ENCODE measurements at places on chromosomes 2 and 18. TPM values are rescaled to one million over a fixed set of nuclear protein-coding genes. Genes with fewer than 3 reads are reported as not detected.

LDLRAD4 gene
- total RNA-seq = 107 TPM

DSC2 gene
- 29.1 TPM for total RNA-seq

IL37 gene
- total RNA-seq = not detected

EPB41L3 gene
- total RNA-seq = 182 TPM

PLEKHB2 gene
- 107 TPM for total RNA-seq

DNA sequence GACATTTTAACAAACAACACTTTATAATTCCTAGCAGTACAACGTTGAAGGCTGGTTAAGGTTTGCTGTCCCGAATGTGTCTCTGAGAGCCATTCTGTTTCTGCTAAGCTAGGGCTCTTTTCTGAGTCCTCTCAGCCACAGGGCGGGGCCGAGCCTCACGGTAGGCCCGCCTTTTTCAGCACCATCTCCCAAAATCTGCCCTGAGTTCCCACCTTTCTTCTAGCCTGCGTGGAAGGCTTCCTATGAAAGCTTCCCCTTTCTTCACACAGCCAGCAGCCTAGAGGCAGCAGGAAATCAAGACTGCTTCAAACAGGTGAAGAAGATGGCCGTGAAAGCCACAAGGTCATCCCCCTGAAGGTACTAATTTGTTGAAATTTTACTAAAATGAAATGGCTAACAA, 255.5 kb downstream of the CDH2 start:
- H3K4me3 ChIP-seq = no peak overlapping the region
- H3K4me1 ChIP-seq = peaks cover 3% of the 10 kb centered on the region
- no peak overlapping the region for H3K27ac ChIP-seq
- no peaks in the 10 kb centered on the region for H3K36me3 ChIP-seq
- no peaks in the 10 kb centered on the region for H3K27me3 ChIP-seq

GRCh38 chr18:47077111-47077510, 41.7 kb upstream of the ELOA2 start:
- no peak for DNase-seq
- no peak overlapping the region for H3K27ac ChIP-seq
- no peak overlapping the region for H3K4me3 ChIP-seq
- no peaks in the 10 kb centered on the region for H3K27me3 ChIP-seq
- H3K4me1 ChIP-seq = no peaks in the 10 kb centered on the region

DNA sequence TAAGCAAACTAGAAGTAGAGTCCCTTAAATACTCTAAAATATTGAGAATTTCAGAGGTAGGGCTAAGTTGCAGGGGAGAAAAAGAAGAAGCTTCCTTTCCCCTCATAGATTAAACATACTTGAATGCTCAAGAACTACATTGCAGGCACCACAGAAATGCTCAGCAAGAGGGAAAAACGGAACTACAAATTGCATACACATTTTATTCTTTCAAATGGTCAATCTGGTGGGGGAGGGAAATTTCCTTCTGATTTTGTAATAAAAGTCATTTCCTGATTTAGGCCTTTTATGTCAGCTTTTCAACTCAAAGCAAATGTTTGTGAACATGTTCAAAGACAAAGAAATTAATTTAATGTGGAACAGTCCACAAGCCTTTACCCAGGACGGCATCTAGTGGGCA, 33.0 kb downstream of the FARSB start:
- no peak overlapping the region for H3K4me3 ChIP-seq
- no peaks in the 10 kb centered on the region for H3K4me1 ChIP-seq
- no peak for DNase-seq
- H3K36me3 ChIP-seq = no peaks in the 10 kb centered on the region

DNA sequence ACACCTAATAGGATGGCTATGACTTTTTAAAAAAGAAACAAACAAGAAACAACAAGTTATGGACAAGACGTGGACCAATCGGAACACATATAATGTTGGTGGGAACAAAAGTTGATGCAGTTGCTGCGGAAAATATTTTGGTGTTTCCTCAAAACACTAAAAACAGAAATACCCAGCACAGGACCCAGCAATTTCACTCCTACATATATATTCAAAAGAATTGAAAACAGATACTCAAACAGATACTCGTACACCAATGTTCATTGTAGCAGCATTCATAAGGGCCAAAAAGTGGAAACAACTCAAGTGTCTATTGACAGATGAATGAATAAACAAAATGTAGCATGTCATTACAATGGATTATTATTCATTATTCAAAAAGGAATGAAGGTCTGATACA, 12.1 kb downstream of the CCDC141 start:
- no peak overlapping the region for H3K4me3 ChIP-seq
- DNase-seq = no peak
- H3K36me3 ChIP-seq = no peaks in the 10 kb centered on the region
- H3K27ac ChIP-seq = no peak overlapping the region

DNA sequence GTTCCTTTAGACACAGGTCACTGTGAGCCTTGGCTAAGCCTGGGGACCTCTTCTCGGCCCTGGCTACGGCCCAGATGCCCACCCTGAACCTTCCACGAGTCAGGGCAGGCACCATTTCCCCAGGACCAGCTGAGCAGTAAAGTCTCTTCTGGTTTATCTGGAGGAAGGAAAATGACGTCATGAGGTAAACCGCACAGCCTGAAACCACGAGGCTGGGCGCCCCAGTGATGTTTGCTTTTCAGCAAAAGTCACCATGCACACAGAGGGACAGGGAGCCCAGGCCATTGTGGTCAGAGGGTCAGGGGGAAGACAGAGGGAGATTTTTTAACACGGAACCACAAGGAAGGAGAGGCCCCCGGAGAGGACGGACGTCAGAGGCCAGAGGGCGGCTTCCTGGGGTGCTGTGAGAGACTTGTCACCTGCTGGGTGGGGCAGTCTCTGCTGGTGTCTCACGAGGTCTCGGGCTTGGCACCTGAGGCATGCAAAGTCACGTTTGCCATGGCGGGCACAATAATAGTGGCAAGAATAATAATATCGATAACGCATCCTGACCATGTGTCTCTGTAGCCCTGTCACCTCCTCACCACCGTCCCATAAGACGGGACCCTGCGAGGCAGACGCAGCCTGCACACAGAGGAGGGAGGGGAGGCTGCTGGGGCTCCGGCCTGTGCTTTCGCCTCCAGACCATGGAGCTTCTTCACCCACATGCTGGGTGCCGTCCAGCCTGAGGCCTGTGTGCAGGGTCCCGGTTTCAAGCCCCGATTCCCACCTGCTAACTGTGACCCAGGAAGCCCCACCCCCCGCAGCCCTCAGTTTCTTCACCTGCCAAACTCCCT, 33.2 kb upstream of the FOSL2 start:
- no peak overlapping the region for H3K27ac ChIP-seq
- H3K4me3 ChIP-seq = no peak overlapping the region
- peaks cover 12% of the 10 kb centered on the region for H3K4me1 ChIP-seq
- DNase-seq = no peak

- H3K4me3 ChIP-seq = no peak overlapping the region
- H3K36me3 ChIP-seq = no peaks in the 10 kb centered on the region
- H3K27ac ChIP-seq = no peak overlapping the region
- no peaks in the 10 kb centered on the region for H3K27me3 ChIP-seq
Measured at GRCh38 chr2:137670111-137670510, 294.2 kb upstream of the HNMT start.

DNA sequence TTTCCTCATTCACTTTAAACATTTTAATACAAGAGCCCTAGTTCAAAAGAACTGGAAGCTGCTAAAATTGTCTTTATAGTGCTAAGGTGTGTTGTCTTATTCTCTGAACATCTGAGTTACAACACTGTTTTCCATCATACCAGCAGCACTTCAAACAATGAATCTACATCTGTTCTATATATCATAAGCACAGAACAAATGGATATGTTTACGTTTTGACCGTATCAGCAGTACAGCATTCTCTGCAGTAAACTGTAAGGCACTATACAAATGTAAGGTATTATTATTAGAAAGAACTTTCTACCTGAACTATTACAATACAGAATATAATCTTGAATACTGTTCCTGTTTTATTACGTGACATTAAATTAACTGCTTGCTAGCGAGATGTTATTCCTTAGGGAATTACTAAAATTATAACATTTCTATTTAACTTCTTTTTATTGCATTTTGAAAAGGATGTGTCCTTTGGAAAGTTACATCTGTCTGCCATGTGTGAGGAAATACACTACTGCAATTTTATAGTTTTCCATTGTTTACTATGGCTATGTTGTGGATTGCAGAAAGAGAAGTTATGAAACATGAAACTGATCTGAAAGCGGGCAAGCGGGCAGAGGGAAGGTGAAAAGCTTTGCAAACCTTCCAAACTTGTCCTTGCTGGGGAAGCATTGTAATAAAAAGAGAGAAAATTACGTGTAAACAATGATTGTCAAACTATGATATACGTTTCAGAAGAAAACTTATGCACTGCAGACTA, 13.7 kb downstream of the NCKAP1 start:
- no peak overlapping the region for H3K4me3 ChIP-seq
- DNase-seq = no peak
- no peaks in the 10 kb centered on the region for H3K36me3 ChIP-seq
- no peaks in the 10 kb centered on the region for H3K4me1 ChIP-seq
- H3K27ac ChIP-seq = no peak overlapping the region

GRCh38 chr18:64614446-64614845, 465.6 kb upstream of the LINC00305 start:
- H3K36me3 ChIP-seq = no peaks in the 10 kb centered on the region
- no peaks in the 10 kb centered on the region for H3K27me3 ChIP-seq
- no peaks in the 10 kb centered on the region for H3K4me1 ChIP-seq

- no peaks in the 10 kb centered on the region for H3K27me3 ChIP-seq
- no peaks in the 10 kb centered on the region for H3K4me1 ChIP-seq
- H3K4me3 ChIP-seq = no peak overlapping the region
- no peak for DNase-seq
- H3K36me3 ChIP-seq = no peaks in the 10 kb centered on the region
- no peak overlapping the region for H3K27ac ChIP-seq
Measured at GRCh38 chr2:36445185-36445866, 89.7 kb downstream of the CRIM1 start.

- no peaks in the 10 kb centered on the region for H3K27me3 ChIP-seq
- no peak overlapping the region for H3K27ac ChIP-seq
- no peaks in the 10 kb centered on the region for H3K36me3 ChIP-seq
- no peaks in the 10 kb centered on the region for H3K4me1 ChIP-seq
Measured at GRCh38 chr2:149872041-149872440, 284.5 kb upstream of the MMADHC start.

DNA sequence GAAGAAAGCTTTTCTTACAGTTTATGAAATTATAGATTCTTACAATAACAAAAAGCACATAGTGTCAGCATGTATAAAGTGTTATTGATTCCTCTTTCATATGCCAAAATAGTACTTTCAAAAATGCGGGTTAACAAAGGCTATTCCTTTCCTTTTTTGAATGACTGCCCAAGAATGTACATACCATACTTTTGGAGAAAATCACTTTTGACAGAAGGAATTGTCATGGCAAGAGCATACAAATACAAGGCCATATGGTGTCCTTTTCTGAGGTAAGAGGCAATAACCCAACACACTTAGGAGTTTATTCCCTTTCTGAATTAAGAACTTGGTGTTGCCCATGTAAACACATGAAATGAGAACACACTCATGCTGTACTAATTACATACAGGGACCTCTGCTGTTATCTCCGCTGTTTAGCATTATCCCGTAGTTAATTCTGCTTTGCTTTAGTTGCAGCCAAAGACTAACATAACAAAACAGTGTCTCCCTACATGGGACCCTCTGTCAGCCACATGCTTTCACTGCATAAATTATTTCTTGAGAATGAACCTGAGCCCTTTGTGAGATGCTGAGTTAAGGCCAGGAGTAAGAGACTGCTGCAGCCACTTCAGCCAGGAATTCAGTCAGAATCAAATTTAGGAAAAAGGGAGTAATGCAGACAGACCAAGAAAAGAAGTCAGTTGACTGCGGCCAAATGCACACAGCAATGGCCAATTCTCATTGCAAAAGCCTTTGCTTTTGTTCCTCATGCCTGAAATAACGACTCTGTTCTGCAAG, 67.0 kb downstream of the CDH2 start:
- no peak for DNase-seq
- H3K27me3 ChIP-seq = no peaks in the 10 kb centered on the region
- no peak overlapping the region for H3K4me3 ChIP-seq
- H3K27ac ChIP-seq = no peak overlapping the region
- H3K4me1 ChIP-seq = no peaks in the 10 kb centered on the region
- H3K36me3 ChIP-seq = no peaks in the 10 kb centered on the region

All from prostate gland (tissue), 2 donors.